ENCODE measurements at places on chromosomes 7 and 10.

- H3K27ac ChIP-seq = no peak overlapping the region
- H3K4me1 ChIP-seq = peaks cover 27% of the 10 kb centered on the region
- H3K27me3 ChIP-seq = no peaks in the 10 kb centered on the region
- no peak for DNase-seq
- no peaks in the 10 kb centered on the region for H3K36me3 ChIP-seq
These were observed 49.1 kb downstream of the DOCK4 start for GRCh38 chr7:112157072-112157471.

DNA sequence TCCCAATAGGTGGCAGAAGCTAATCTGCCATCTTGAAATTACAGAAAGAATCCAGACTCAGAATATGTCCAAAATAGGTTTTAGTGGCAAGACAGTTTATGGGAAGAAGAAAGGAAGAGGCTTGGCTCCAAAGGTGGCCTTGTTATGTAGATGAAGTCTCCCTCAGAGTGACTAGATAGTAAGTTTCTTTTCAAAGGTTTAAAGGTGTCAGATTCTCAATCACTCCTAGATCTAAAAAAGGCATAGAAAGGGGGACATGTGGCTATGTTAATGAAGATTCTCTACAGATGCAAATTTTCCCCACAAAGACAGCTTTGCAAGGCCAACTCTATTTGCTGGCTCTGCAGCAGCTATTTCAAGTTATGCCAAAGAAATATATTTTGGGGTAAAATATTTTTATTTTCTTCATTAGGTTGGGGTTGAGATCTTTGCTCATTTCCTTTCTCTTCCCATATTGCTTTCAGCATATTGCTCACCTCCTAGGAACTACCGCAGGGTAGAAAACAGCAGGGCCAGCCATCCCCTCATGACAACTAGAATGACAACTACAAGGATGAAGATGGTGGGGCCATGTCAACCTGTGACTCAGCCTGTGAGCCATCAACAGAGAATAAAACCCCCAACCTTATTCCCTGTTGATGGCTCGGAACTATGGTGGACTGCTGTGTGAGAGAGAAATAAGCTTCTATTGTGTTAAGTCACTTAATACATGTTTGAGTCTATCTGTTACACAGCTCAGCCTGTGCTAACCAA, 274.0 kb upstream of the GALNT17 start:
- no peaks in the 10 kb centered on the region for H3K27me3 ChIP-seq
- no peak overlapping the region for H3K4me3 ChIP-seq
- H3K27ac ChIP-seq = no peak overlapping the region
- H3K36me3 ChIP-seq = no peaks in the 10 kb centered on the region
- DNase-seq = no peak
- no peaks in the 10 kb centered on the region for H3K4me1 ChIP-seq

DNA sequence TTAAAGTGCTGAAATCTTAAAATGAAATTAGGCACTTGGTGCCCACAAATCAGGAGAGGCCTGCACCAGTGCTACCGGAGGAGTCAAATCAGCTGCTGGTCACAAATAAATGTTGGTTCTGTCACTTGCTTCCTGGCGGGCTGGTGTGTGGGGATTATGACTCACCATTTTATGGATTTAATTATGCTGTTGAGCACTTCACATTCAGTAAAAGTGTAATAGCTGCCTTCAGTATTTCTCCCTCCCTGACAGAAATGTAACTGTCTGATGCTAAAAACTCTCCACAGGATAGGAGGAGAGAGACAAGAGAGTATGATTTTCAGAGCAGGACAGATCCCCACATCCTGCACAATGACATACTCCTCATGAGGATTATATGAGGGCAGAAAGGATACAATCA, 186.0 kb downstream of the JAZF1 start:
- DNase-seq = no peak
- no peak overlapping the region for H3K27ac ChIP-seq
- H3K4me3 ChIP-seq = no peak overlapping the region
- H3K27me3 ChIP-seq = no peaks in the 10 kb centered on the region
- H3K4me1 ChIP-seq = peaks cover 4% of the 10 kb centered on the region
- H3K36me3 ChIP-seq = no peaks in the 10 kb centered on the region

DNA sequence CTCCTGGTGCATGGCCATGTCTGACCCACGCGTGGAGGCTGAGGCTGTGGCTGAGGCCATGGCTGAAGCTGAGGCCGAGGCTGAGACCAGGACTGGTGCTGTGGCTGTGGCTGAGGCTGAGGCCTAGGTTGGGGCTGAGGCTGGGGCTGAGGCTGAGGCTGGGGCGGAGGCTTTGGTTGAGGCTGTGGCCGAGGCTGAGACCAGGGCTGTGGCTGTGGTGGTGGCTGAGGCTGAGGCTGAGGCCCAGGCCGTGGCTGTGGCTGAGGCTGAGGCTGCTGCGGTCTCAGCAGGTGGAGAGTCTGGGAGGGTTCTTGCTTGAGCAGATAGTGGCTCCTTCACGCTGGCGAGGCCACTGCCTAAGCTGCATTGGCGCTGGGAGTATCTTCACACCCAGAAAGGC, 76.4 kb downstream of the WDR37 start:
- H3K4me1 ChIP-seq = no peaks in the 10 kb centered on the region
- peaks cover 48% of the 10 kb centered on the region for H3K36me3 ChIP-seq
- DNase-seq = no peak
- no peaks in the 10 kb centered on the region for H3K27me3 ChIP-seq
